ENCODE measurements at places on chromosomes 12 and 14. TPM values are rescaled to one million over a fixed set of nuclear protein-coding genes. Genes with fewer than 3 reads are reported as not detected.

- no peak for DNase-seq
Observed at GRCh38 chr12:26242683-26243082, 47.3 kb downstream of the SSPN start.

- no peak for DNase-seq
Observed at GRCh38 chr12:75656648-75657047, 145.2 kb upstream of the KRR1 start.

Gene FRMD6
- total RNA-seq: 11.2 TPM

Gene GALC
- total RNA-seq: 50.3 TPM

GRCh38 chr12:77577791-77578190 lies 252.9 kb upstream of the NAV3 start:
- DNase-seq: no peak

DNA sequence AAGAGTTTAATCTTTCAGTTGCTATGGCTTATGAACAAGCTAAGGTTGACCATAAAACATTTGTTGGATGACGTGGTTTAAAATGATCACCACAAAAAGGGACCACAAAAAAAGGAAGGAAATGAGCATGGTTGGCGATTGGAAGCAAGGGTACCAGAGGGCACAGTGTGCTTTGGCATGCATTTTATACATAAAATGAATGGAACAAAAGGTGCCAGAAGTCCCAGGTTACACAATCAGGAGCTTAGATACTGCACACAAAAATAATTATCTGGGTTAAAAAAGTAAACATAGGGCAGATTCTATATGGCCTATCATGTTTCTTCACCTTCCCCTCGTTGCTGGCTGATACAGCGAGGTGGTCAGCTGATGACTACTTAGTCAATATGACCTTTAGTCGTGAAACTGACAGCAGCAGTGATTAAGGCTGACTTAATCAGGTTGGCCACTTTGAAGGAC lies 50.7 kb downstream of the ZC3H14 start:
- no peak for DNase-seq

Data from upper lobe of left lung (tissue), 6 donors.